MCF 10A (cell line): ENCODE measurements at places on chromosomes 12 and 14. TPM values are rescaled to one million over a fixed set of nuclear protein-coding genes. Genes with fewer than 3 reads are reported as not detected.

GRCh38 chr12:25694072-25694471, 141.0 kb upstream of the LMNTD1 start:
- no peaks in the 10 kb centered on the region for H3K27me3 ChIP-seq
- peaks cover 33% of the 10 kb centered on the region for H3K4me1 ChIP-seq
- H3K36me3 ChIP-seq = no peaks in the 10 kb centered on the region
- H3K4me3 ChIP-seq = peak overlapping the region; percentile 36
- H3K27ac ChIP-seq = peak overlapping the region; percentile 83

- no peaks in the 10 kb centered on the region for H3K4me1 ChIP-seq
- peaks cover 5% of the 10 kb centered on the region for H3K36me3 ChIP-seq
- no peak overlapping the region for H3K27ac ChIP-seq
- DNase-seq = no peak
Measured at GRCh38 chr12:44246482-44247105, 410.7 kb downstream of the TMEM117 start.

DNA sequence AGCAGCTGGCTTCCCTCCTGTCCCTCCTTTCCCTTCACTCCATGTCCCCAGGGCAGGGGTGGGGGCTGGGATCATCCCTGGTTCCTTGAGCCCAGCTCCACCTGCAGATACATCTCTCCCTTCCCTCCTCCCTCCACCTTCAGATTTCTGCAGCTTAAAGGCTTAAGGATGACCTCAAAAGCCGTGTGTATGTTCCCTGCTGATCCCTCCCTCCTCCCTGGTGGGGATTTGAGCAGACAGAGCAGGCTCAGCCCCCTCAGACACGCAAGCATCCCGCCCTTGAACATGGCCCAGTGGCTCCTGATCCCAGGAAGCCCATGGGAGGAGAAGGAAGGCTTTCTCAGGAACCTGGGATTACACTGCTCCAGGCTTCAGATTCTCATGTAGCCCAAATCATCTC, 82.9 kb upstream of the RIN3 start:
- H3K4me3 ChIP-seq = no peak overlapping the region
- DNase-seq = no peak
- H3K27ac ChIP-seq = no peak overlapping the region
- H3K36me3 ChIP-seq = no peaks in the 10 kb centered on the region
- no peaks in the 10 kb centered on the region for H3K27me3 ChIP-seq
- H3K4me1 ChIP-seq = peaks cover 7% of the 10 kb centered on the region

DNA sequence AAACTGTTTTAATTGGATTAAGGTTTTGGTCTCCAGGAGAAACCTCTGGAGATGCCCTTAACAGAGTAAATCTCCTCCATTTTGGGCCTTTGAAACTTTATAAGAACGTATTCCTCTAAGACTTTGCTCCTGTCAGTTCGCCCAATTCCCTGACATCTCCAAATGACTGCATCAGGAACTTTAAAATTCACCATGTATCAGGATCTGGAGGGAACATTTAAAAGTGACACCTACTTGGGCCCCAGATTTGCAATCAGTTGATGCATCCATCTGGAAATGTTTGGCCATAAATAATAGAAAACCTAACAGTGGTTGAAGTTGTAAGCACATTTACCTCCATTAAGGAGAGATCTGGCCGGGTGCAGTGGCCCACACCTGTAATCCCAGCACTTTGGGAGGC, 144.1 kb upstream of the WSCD2 start:
- no peaks in the 10 kb centered on the region for H3K4me1 ChIP-seq
- DNase-seq = no peak
- H3K4me3 ChIP-seq = no peak overlapping the region

- H3K27ac ChIP-seq = no peak overlapping the region
- no peak for DNase-seq
- H3K4me3 ChIP-seq = no peak overlapping the region
- H3K4me1 ChIP-seq = peaks cover 5% of the 10 kb centered on the region
Measured at GRCh38 chr14:81993432-81993831, 459.8 kb upstream of the SEL1L start.

GRCh38 chr14:22846811-22847307, 10.5 kb downstream of the MMP14 start:
- no peak overlapping the region for H3K27ac ChIP-seq
- no peak overlapping the region for H3K4me3 ChIP-seq
- H3K27me3 ChIP-seq = no peaks in the 10 kb centered on the region
- no peak for DNase-seq
- H3K4me1 ChIP-seq = peaks cover 17% of the 10 kb centered on the region

- H3K36me3 ChIP-seq = no peaks in the 10 kb centered on the region
- no peak for DNase-seq
- H3K4me1 ChIP-seq = peaks cover 6% of the 10 kb centered on the region
Measured at GRCh38 chr12:3684449-3685051, 68.4 kb downstream of the CRACR2A start.

DNA sequence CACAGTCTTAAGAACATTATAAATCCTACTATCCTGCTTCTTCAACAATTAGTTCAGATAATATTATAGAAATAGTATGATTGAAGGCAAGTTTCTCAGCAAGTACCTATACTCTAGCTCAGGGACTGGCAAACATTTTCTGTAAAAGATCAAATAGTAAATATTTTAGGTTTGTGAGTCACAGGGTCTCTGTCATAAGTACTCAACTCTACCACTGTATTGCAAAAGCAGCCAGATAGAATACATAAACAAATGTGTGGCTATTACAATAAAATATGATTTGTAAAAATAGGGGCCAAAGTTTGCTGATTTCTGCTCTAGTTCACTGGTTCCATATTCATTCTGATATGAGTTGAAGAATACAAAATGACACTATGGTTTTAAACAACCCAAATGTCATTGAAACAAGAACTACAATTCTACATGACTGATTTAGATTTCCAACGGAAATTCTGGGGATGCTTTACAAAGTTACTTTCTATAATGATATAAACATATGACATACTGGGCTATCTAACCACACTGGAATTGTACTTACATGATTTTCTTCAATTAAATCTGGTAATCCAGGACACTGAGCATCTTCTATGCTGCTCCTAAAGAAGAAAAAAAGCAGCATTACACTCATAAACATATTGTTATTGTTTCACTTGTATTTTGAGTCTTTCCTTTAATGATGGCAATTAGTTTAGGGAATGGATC, 23.2 kb downstream of the LGALS3 start:
- peak; percentile 25 for DNase-seq
- H3K27me3 ChIP-seq = no peaks in the 10 kb centered on the region
- H3K36me3 ChIP-seq = peaks cover 18% of the 10 kb centered on the region
- no peaks in the 10 kb centered on the region for H3K4me1 ChIP-seq
- no peak overlapping the region for H3K4me3 ChIP-seq

GRCh38 chr12:130120012-130120805, 42.1 kb upstream of the FZD10 start:
- DNase-seq = no peak
- no peaks in the 10 kb centered on the region for H3K36me3 ChIP-seq
- H3K4me1 ChIP-seq = no peaks in the 10 kb centered on the region
- no peak overlapping the region for H3K4me3 ChIP-seq

DNA sequence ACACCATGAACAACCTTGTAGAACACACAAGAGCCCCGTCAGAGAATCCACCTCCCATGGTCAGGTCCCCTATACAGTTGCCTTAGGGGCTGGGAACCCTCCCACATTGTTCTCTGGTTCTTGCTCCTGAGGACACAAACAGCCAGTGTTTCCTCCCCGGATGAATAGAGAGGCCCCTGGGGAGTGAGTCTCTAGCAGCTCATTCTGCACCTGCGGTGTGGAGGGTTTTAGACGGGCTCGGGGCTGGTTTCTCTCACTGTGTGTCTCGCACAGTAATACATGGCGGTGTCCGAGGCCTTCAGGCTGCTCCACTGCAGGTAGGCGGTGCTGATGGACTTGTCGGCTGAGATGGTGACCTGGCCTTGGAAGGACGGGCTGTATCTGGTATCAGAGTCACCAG, 1052.1 kb downstream of the TMEM121 start:
- H3K4me3 ChIP-seq = no peak overlapping the region
- no peaks in the 10 kb centered on the region for H3K36me3 ChIP-seq

DNA sequence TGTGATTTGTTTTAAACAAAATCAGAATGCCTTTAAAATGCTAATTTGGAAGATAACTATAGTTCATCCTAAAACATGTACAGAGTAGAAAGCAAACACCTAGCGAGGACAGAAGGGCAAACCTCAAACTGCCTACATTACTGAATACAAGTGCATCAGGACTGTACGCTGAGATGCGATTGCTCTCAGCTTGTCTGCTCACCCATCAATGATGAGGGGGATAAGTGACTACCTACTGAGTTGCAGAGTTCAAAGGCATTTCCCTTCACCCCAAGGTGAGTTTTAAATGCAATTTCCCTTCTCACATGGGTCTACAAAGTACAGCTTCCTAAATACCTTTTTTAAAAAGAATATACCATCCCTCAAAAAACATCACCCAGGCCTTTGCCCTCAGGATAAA, 52.9 kb downstream of the PHLDA1 start:
- H3K36me3 ChIP-seq = peaks cover 3% of the 10 kb centered on the region
- H3K4me1 ChIP-seq = peaks cover 37% of the 10 kb centered on the region
- H3K4me3 ChIP-seq = no peak overlapping the region
- H3K27ac ChIP-seq = peak overlapping the region; percentile 81
- no peak for DNase-seq
- H3K27me3 ChIP-seq = no peaks in the 10 kb centered on the region

GRCh38 chr12:11730299-11731041, 81.0 kb downstream of the ETV6 start:
- H3K36me3 ChIP-seq = peaks cover 5% of the 10 kb centered on the region
- no peak for DNase-seq
- peak overlapping the region; percentile 95 for H3K27ac ChIP-seq
- H3K27me3 ChIP-seq = no peaks in the 10 kb centered on the region

GRCh38 chr12:3357950-3358525, 133.0 kb upstream of the PRMT8 start:
- no peak overlapping the region for H3K4me3 ChIP-seq
- H3K27ac ChIP-seq = no peak overlapping the region
- H3K27me3 ChIP-seq = no peaks in the 10 kb centered on the region
- no peaks in the 10 kb centered on the region for H3K36me3 ChIP-seq

DNA sequence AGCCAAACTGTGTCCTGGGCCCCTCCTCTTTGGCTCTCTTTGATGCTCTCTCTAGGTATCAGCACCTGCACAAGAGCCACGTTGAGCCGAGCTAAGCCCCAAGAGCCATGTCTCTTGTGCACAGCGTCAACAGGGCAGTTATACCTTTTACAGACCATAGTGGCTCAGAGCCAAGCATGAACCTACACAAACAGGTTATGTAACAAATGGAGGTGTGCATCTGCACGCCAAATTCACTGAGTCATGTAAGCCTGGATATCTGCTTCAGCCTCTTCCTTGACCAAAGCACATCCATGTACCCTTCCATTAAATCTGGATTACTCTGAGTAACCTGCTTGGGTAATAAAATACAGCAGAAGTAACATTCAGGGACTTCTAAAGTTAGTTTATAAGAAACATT, 509.7 kb downstream of the NAV3 start:
- no peaks in the 10 kb centered on the region for H3K4me1 ChIP-seq
- peak; percentile 12 for DNase-seq
- H3K36me3 ChIP-seq = no peaks in the 10 kb centered on the region
- no peak overlapping the region for H3K27ac ChIP-seq
- no peak overlapping the region for H3K4me3 ChIP-seq
- H3K27me3 ChIP-seq = no peaks in the 10 kb centered on the region

GRCh38 chr12:3725388-3726115, 27.4 kb downstream of the CRACR2A start:
- H3K36me3 ChIP-seq = no peaks in the 10 kb centered on the region
- peaks cover 35% of the 10 kb centered on the region for H3K27me3 ChIP-seq
- H3K4me1 ChIP-seq = no peaks in the 10 kb centered on the region
- DNase-seq = no peak
- no peak overlapping the region for H3K4me3 ChIP-seq

GRCh38 chr14:46626876-46627275, 24.7 kb downstream of the RPL10L start:
- no peaks in the 10 kb centered on the region for H3K4me1 ChIP-seq
- no peak overlapping the region for H3K27ac ChIP-seq
- no peak overlapping the region for H3K4me3 ChIP-seq
- peaks cover 82% of the 10 kb centered on the region for H3K27me3 ChIP-seq
- no peaks in the 10 kb centered on the region for H3K36me3 ChIP-seq

- H3K4me1 ChIP-seq = no peaks in the 10 kb centered on the region
- no peaks in the 10 kb centered on the region for H3K27me3 ChIP-seq
- H3K36me3 ChIP-seq = no peaks in the 10 kb centered on the region
- no peak overlapping the region for H3K27ac ChIP-seq
- DNase-seq = no peak
Measured at GRCh38 chr12:104427547-104427938, 29.2 kb upstream of the CHST11 start.

The IL26 gene
- not detected in 2 replicates for total RNA-seq

The TPH2 gene
- total RNA-seq = not detected in 2 replicates

The MBIP gene
- 20.9 and 21.5 TPM in 2 replicates for total RNA-seq

The ACVRL1 gene
- not detected in 2 replicates for total RNA-seq

The CCDC88C gene
- 11.4 and 19.7 TPM in 2 replicates for total RNA-seq

The CISTR gene
- total RNA-seq = not detected in 2 replicates

The FAM216A gene
- total RNA-seq = 19.9 and 25.8 TPM in 2 replicates
